Right cardiac atrium (tissue), 5 donors: ENCODE measurements at places on chromosomes 13 and 19.

DNA sequence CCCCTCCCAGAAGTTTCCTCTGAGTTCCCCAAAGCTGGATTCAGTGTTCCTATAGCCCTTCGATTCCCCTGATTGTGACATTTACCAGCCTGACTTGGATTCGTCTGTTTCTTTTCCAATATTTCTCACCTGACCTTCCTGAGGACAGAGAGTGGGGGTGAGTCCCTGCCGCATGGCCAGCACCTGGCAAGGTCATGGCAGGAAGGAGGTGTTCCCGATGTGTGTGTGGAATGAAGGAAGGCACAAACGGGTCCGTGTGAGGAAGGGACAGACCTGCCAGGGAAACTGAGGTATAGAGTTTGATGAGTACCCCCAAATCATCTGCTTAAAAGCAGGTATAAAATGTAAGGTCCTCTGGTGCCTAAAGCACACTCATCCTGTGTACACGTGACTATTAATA lies 3.3 kb downstream of the COL4A1 start:
- DNase-seq, result no peak

DNA sequence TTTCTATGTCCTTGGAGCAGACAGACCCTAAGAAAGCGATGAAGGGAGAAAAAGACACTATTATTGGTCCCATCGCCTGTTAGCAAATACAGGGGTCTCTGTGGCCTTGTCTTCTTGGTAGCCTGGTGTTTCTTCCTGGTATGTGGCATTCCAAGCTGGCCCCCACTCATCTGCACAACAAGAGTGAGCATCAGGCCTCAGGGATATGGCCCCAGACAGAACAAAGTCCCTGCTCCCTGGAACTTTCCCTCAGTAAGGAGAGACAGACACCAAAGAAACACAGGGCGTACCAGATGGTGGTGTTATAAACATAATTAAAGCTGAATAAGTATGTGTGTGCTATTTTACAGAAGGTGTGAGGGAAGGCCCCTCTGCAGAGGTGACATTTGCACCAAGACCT lies 48.2 kb upstream of the KPNA3 start:
- DNase-seq, result no peak

- DNase-seq, result no peak
These were observed 15.8 kb upstream of the ELF1 start for GRCh38 chr13:41034881-41035280.

DNA sequence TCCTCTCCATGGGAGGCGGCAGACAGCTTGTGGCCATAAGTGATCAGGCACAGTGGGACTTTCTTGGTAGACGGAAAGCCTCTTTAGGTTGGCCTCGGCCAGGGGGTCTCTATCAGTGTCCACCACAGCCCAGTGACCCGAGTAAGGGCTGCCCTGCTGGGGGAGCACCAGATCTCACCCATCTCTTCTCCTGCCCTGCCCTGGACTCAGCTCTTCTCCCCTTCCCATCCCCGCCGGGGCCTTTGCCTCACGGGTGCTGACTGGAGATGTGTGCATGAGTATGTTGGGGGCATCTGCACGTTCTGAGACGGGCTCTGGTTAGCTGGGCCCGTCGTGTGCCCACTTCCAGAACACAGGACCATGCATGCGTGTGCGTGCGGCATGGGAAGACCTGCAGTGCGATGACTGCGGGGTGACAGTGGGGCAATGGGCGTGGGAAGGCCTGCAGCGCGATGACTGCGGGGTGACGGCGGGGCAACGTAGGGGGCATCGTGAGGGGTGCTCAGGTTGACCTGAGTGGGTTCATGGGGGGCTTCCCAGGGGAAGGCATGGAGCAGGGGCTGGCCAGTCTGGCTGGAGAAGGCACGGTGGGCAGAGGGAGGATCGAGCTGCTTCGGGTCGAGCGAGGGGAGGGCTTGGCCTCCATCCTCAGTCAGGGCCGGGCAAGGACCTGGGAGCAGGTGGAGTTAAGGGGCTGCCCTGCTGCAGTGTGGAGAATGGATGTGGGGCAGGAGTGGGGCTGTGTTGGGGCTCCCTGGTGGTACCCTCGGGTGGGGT lies 15.9 kb downstream of the EPN1 start:
- no peak for DNase-seq

DNA sequence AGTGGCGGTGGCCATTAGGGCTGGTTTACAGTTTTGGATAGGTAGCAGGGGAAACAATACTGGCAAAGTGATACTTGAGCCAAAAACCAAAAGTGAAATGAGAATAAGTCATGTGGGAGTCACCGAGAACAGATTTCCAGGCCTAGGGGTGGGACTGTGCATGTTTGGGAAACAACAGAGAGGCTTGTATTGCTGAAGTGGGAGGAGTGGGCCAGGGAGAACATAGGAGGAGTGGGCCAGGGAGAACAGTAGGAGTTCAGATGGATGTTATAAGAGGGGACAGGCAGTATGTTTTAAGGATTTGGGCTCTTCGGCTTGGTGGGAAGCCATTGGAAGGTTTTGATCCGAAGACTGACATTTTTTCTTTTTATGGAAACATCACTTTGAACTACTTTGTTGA lies 35.5 kb downstream of the AKAP11 start:
- no peak for DNase-seq

DNA sequence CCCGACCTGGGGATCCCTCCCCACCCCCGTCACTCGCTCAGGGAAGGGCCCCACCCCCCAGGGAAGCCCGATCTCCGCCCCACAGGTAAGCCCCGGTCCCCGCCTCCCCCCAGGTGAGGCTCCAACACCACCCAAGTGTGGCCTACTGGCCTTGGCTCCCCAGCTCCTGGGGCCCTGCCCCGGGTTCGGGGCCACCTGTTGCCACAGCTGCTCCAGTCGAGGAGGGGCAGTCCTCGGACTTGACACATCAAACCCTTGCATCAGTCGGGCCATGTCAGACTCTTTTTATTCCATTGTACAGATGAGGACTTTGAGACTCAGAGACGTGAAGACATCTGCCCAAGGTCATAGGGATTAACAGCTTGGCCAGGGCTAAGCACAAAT lies 512 bp downstream of the CC2D1A start:
- no peak for DNase-seq

- DNase-seq, result no peak
These were observed 35.8 kb upstream of the TM9SF2 start for GRCh38 chr13:99465454-99465853.
